ENCODE measurements at places on chromosomes 1 and 21.

GRCh38 chr1:63135174-63135512, 187.2 kb upstream of the FOXD3 start:
- no peak overlapping the region for H3K4me3 ChIP-seq
- H3K36me3 ChIP-seq = no peaks in the 10 kb centered on the region
- DNase-seq = no peak
- H3K4me1 ChIP-seq = no peaks in the 10 kb centered on the region
- peaks cover 1% of the 10 kb centered on the region for H3K27me3 ChIP-seq

- no peaks in the 10 kb centered on the region for H3K36me3 ChIP-seq
- no peaks in the 10 kb centered on the region for H3K27me3 ChIP-seq
Observed at GRCh38 chr1:158706096-158706495, 5.6 kb upstream of the OR6K2 start.

GRCh38 chr1:54371942-54372275, 34.3 kb downstream of the SSBP3 start:
- H3K27me3 ChIP-seq = peaks cover 15% of the 10 kb centered on the region
- H3K4me3 ChIP-seq = no peak overlapping the region
- DNase-seq = no peak

DNA sequence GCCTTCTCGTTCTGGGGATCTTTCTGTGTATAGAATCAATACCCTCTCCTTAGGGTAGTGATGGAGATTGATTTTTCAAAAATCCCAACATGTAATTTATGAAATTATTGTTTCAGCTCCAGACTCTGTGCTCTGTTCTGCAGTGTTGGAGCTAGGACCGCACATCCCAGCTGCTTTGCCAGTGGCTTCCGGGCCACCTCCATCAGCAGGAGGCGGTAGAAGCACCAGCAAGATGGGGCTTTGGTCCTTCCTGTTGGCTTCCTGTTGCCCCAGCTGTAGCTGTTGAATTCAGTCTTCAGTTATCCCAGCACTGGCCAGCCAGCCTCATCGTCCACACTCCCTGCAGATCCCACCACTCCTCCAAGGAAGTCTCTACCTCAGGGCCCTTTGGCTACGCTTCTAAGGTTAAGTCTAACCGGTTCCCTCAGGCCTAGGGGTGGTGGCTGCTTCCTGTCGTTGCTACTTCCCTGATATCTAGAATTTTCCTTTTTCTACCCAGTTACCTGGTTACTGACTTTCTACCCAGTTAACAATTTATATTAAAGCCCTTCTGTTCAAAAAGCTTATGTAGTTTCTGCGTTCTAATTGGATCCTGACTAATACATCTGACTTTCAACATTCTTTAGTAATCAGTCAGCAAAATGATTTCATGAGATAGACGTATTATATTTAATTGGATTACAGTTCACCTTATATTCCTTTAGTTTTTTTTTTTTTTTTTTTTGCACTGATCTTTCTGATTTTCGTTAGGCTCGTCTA, 24.6 kb downstream of the GALNT2 start:
- no peaks in the 10 kb centered on the region for H3K27me3 ChIP-seq
- no peak for DNase-seq
- H3K27ac ChIP-seq = no peak overlapping the region
- H3K4me3 ChIP-seq = no peak overlapping the region

DNA sequence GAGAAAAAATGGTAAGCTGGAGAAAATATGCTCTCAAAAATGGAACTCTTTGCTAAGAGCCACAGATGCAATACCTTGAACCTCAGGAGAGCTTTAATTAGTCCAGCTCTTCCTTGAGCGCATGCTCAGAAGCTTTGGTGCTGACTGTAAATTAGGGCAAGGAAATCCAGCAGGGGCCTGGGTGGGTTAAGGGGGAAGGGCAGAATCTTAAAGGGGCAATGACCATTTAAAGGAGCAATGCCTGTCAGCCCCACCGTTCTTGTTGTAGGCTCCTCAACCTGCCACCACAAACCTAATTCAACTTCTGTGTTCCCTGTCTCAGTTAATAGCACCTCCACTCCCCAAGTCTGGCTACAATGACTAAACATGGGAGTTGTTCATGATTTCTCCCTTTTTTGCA, 6.8 kb upstream of the SLC22A15 start:
- H3K36me3 ChIP-seq = no peaks in the 10 kb centered on the region
- peaks cover 1% of the 10 kb centered on the region for H3K27me3 ChIP-seq
- DNase-seq = peak; percentile 45
- peaks cover 8% of the 10 kb centered on the region for H3K4me1 ChIP-seq

GRCh38 chr1:15863156-15863901, 15.8 kb downstream of the SPEN start:
- H3K4me1 ChIP-seq = no peaks in the 10 kb centered on the region
- no peak overlapping the region for H3K27ac ChIP-seq
- DNase-seq = no peak
- peaks cover 2% of the 10 kb centered on the region for H3K27me3 ChIP-seq
- H3K4me3 ChIP-seq = no peak overlapping the region

DNA sequence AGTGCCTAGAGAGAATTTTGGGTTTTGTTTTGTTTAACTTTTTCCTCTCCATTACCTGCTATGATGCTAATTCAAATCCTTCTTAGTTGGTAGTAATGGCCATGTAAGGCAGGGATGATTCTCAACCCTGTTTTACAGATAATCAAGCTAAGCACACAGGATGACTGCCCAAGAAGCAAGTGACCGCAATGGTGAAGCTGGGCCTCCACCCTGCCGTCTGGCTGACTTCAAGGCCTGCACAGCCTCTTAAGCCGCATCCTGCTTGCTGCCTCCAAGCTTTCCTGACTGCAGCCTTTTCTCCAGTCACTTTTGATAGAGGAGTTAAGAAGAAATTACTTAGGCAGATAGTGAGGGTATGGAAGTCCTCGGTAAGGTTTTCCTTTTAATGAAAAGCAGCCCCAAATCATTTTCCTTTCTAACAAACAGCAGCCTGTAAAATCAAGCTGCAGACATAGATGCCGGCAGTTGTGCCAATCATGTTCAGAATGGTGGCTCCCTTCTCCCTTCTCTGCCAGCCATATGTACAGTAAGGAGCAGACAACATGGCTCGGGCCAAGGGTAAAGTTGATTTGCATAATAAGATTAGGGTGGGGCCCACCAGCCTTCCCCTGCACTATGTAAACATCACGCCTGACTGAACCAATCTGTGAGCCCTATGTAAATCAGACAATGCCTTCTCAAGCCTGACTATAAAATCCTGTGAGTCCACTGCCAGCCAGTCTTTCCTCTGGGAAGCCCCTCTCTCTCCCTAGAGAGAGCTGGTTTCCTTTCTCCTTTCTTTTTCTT, 8.8 kb upstream of the CTBS start:
- H3K27ac ChIP-seq = peak overlapping the region; percentile 11
- H3K4me1 ChIP-seq = peaks cover 6% of the 10 kb centered on the region
- peaks cover 21% of the 10 kb centered on the region for H3K36me3 ChIP-seq
- DNase-seq = no peak
- no peaks in the 10 kb centered on the region for H3K27me3 ChIP-seq

- DNase-seq = peak; percentile 57
- H3K27ac ChIP-seq = peak overlapping the region; percentile 98
- H3K4me3 ChIP-seq = peak overlapping the region; percentile 94
- peaks cover 5% of the 10 kb centered on the region for H3K36me3 ChIP-seq
- H3K4me1 ChIP-seq = peaks cover 16% of the 10 kb centered on the region
- peaks cover 10% of the 10 kb centered on the region for H3K27me3 ChIP-seq
Observed at GRCh38 chr1:78003882-78004718, 639 bp upstream of the DNAJB4 start.

DNA sequence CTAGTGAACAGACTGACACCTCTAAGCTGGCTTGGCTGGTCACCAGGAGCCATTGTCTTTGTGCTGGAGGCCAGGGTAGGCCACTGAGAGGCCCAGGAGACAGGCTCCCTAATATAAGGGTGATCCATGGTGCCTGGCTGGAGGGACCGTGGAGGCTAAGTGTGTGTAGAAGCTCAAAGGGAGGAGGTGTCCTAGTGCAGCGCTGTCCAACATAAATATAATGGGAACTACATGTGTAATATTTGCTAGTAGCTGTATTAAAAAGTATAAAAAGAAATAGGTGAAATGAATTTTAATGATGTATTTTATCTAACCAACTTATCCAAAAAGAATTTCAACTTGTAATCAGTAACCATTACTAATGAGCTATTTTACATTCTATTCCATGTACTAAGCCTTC, 35.0 kb downstream of the SOX13 start:
- H3K4me3 ChIP-seq = no peak overlapping the region
- no peak for DNase-seq
- no peak overlapping the region for H3K27ac ChIP-seq
- H3K36me3 ChIP-seq = peaks cover 2% of the 10 kb centered on the region
- peaks cover 58% of the 10 kb centered on the region for H3K4me1 ChIP-seq

DNA sequence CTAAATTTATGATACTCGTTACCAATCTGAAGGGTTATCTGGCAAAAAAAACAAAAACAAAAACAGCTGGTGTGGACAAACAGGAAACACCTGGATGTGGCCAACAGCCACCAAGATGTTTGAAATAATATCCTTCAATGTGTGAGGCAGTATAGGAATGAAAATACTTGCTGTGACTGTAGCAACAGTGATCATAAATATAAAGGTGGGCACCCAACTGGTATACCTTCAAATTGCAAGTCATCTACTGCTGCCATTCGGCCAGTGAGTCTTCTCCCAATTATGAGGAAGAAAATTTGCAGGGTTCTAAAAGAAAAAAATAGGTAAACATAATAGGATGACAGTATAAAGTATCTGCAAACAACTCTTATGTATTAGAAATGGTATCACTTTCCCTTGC, 916 bp downstream of the YIPF1 start:
- H3K27me3 ChIP-seq = no peaks in the 10 kb centered on the region
- peaks cover 8% of the 10 kb centered on the region for H3K4me1 ChIP-seq
- peak overlapping the region; percentile 92 for H3K4me3 ChIP-seq
- H3K27ac ChIP-seq = no peak overlapping the region
- H3K36me3 ChIP-seq = no peaks in the 10 kb centered on the region

- H3K27ac ChIP-seq = no peak overlapping the region
- no peaks in the 10 kb centered on the region for H3K36me3 ChIP-seq
- H3K4me1 ChIP-seq = peaks cover 33% of the 10 kb centered on the region
- DNase-seq = no peak
- no peak overlapping the region for H3K4me3 ChIP-seq
Observed at GRCh38 chr1:95512925-95513324, 278.9 kb downstream of the RWDD3 start.

DNA sequence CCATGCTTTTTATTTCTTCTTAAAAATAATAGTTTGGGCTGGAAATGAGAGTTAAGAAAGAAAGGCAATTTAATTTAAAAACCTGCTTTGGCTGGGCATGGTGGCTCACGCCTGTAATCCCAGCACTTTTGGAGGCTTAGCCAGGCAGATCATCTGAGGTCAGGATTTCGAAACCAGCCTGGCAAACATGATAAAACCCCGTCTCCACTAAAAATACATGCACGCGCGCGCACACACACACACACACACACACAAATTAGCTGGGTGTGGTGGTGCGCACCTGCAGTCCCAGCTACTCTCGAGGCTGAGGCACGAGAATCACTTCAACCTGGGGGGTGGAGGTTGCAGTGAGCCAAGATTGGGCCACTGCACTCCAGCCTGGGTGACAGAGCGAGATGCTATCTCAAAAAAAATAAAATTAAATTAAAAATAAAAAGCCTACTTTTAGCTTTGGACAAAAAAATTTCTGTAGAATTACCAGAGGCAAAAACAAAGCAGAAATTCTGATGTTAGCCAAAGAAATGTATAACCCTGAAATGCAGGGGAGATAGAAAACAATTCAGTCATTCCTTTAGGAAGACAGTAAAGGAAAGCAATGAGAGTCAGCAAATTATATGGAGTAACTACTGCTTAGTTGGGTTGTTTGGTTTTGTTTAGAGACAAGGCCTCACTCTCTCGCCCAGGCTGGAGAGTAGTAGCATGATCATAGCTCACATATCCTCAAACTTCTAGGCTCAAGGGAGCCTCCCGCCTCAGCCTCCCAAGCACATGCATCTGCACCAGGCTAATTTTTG, 15.7 kb upstream of the IPP start:
- no peak overlapping the region for H3K27ac ChIP-seq
- H3K4me1 ChIP-seq = no peaks in the 10 kb centered on the region
- H3K4me3 ChIP-seq = no peak overlapping the region
- H3K36me3 ChIP-seq = no peaks in the 10 kb centered on the region
- no peaks in the 10 kb centered on the region for H3K27me3 ChIP-seq

DNA sequence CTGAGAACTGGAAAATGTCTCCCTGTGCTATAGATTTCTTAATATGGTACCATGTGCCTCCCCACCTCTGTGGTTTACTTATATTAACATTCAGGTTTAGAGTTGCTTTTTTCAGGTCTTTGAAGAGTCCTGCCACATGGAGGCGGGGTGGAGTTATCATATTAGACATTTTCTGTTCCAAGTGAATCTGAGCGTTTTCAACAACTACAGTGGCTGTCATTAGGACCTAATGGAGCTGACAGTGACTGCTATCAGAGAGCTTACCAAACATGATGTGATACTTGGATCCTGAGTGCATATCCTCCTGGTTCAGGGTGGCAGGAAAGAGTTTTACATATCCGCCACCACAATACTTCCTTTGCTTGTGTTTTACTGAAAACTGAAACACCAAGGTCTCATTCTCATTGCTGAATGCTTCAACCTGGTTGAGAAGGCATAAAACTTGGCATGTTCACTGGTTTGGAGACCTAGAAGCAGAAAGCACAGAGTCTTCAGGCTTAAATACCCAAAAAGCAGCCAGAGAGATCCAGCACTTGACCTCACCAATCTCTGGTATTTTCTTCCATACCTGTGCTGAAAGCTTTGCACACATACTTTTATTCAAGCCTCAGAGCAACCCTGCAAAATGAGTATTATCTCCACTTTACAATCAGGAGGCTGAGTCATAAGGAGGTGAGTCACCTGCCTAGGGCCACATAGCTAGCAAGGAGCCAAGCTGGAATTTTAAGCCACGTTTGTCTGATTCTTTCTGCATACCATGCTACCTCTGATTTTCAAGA, 47.4 kb upstream of the OSBPL9 start:
- no peak for DNase-seq
- no peaks in the 10 kb centered on the region for H3K36me3 ChIP-seq
- peak overlapping the region; percentile 96 for H3K27ac ChIP-seq
- peaks cover 9% of the 10 kb centered on the region for H3K27me3 ChIP-seq
- peaks cover 36% of the 10 kb centered on the region for H3K4me1 ChIP-seq
- no peak overlapping the region for H3K4me3 ChIP-seq

DNA sequence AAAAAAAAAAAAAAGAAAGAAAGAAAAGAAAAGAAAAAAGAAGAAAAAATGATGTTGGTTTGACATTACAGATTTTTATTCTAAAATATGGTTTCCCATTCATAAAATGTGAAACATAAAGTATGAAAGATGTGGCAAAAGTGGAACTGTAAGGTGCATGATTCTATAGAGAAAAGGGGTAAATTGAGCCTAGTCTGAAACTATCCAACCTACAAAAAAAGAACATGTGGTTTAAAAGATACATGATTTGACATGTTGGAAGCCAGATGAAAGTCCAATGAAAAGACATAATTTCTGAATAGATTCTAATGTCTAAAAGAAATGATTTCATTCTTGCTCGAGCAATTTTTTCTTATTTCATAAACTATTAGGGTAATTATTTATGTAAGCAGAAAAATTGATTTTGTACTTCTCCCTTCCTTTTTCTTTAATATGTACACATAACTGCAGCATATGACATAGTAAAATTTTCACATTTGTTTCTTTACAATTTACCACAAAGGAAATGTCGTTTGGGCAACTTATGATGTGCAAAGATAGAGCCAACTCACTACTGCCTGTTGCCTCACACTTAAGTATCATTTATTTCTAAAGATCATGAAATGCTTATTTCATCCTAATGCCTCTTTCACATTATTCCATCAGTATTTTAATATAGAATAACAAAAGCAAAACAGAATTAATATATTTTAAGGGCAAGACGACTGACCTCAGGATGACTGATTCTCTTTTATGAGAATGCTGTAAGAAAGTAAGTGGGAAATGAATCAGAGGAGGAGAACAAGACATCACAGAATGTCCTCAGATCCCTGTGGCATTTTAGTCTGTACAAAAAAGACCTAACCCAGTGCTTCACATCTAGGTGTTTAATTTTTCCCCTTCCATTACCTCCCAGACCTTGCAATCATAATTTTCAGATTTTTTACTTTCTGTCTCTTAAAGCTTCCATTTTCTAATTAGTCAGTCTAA, 165.8 kb upstream of the HMCN1 start:
- peaks cover 3% of the 10 kb centered on the region for H3K27me3 ChIP-seq
- H3K4me1 ChIP-seq = no peaks in the 10 kb centered on the region
- no peaks in the 10 kb centered on the region for H3K36me3 ChIP-seq

All from endothelial cell (in vitro differentiated cells).